ENCODE measurements at places on chromosomes 6 and 20.

GRCh38 chr20:50442512-50442911 is 67.7 kb upstream of the PTPN1 start:
- DNase-seq = no peak

DNA sequence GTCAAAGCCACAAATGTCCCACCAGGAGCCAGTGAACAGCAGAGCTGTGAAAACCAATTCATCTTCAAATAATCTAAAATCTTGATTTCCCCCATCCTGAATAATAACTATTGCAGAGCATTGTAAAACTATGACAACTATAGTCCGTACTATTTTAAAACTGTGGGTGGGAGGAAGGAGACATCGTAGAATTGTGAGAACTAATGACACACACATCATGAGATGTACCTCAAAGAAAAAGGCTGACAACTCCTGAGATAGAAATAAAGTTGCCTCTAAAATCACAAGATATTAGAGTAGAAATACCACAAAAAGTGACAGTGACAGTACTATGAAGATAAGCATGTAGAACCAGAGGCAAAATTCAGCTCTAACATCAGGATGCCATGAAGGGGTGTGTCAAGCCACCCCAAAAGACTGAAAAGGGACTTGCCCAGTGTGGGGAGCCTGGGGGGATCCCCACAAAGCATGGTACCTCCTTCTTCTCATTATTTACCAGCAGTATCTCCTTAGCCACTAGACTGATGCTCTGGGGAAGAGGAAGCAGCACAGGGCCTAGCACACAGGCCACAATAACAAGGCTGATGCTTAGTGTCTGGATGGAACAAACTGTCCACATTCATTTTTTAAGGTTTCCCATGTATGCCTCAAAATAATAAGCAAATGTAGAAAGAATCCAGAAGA is 13.4 kb downstream of the NAPB start:
- DNase-seq = no peak

GRCh38 chr20:33709905-33710541 is 10.1 kb downstream of the PXMP4 start:
- no peak for DNase-seq

DNA sequence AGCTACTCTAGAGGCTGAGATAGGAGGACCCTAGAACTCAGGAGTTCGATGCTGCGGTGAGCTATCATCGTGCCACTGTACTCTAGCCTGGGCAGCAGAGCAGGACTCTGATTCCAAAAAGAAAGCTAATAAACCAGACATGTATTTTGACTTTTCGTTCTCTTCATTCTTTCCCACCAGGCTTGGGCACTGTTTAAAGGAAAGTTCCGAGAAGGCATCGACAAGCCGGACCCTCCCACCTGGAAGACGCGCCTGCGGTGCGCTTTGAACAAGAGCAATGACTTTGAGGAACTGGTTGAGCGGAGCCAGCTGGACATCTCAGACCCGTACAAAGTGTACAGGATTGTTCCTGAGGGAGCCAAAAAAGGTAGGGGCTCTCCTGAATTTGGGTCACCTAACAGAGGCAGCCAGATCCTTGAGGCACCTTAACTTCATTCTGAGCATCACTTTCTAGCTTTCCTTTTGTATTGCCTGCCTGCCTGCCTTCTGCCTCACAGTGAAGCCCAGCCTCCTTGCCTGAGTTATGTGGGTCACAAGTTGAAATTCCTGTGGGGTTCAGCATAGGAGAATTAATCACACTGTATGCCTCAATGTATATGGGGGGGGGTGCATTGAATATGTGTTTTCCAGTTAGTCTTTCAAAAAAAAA is 3.2 kb downstream of the IRF4 start:
- no peak for DNase-seq

GRCh38 chr6:12916006-12916405 is 199.4 kb downstream of the PHACTR1 start:
- DNase-seq = no peak

- no peak for DNase-seq
These were observed 201.7 kb downstream of the CLIC5 start for GRCh38 chr6:45813943-45814342.

Data from ELF-1 (cell line).